Stimulated activated CD4-positive, alpha-beta T cell treated with anti-CD3 and anti-CD28 coated beads, Interleukin-1b, Interleukin-23, amount 100 ng/mL, for 4 hours (primary cell): ENCODE measurements at places on chromosomes 4 and X.

GRCh38 chrX:25003066-25003849 is 12.5 kb downstream of the ARX start:
- DNase-seq: no peak

DNA sequence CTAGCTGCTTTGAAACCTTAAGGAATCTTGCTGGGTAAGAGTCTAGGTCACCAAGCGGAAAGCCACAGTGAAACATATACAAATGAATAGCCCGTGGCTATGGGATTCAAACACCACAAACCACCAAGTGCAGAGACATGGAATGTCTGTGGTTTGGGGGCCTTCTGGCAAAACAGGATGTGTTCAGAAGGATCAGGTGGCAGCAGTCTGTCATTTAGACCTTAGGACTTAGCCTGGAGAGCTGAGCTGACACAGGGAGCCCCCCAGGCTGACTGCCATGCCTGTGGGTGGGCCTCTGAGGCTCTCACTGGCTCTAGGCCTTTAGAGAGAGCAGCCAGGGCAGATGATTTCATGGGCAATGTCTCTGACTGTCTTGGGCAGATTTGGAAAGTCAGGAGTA is 225.6 kb downstream of the FBXW7 start:
- no peak for DNase-seq

- no peak for DNase-seq
Measured at GRCh38 chr4:53228036-53228435, 137.8 kb downstream of the SCFD2 start.

GRCh38 chrX:1767026-1767425 is 152.2 kb downstream of the ASMT start:
- no peak for DNase-seq

- no peak for DNase-seq
Measured at GRCh38 chr4:30768277-30768676, 48.1 kb downstream of the PCDH7 start.

DNA sequence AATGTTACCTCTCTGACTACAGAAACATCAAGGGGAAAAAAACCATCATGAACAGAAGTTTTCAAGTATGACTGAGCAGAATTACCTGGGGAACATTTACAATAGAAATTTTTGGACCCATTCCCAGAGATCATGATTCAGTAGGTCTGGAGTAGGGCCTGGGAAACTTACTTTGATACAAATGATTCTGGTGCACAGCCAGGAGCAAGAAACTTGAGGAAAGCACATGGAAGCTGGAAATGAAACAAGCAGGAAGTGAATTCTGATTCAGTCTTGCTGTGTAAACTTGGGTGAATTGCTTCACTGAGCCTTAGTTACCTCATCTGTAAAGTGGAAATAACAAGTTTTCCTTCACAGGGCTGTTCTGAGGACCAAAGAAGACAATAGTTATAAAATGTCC is 192.5 kb upstream of the TAPT1 start:
- DNase-seq: no peak

DNA sequence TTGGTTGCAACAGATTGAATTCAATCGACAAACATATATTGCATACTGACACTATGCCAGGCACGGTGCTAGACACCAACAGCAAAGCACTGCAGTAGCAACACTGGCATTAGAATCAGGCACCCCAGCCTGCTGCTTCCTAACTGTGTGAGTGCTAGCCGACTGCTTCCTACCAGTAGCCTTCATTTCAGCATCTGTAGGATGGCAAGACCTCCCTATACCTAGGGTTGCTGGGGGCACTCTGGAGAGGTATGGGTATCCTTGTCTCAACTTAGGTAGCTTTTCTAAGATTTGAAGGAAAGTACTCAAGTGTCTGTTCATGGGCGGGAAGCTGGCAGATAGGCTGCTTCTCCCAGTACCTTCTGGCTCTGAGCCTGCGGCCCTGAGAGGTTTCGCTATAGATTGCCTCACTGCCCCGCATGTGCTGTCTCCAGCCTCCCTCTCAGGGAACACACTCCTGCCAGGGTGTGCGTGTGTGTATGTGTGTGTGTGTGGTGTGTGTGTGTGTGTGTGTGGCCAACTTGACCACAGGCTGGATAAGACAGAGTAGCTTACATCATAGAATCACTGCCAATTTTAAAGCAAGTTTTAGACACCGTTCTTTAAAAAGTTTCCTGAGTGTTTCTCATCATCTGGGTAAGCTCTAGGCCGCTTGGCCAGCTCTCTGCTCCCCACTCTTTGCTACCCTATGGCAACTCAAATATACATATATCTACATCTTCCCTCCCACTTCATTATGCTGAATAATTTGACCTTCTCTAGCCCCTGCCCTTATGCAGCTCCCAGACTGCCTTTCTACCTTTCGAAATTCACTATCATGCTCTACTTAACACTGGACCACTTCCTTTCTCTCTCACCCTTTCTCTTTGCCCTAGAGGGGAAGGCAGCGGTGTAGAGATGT is 97.0 kb upstream of the PJA1 start:
- DNase-seq: no peak

- no peak for DNase-seq
Measured at GRCh38 chr4:110120506-110120905, 77.9 kb downstream of the ELOVL6 start.

GRCh38 chr4:148240241-148240640 is 202.0 kb downstream of the NR3C2 start:
- DNase-seq: no peak
